Stimulated activated CD4-positive, alpha-beta T cell treated with anti-CD3 and anti-CD28 coated beads, Interleukin-1b, Interleukin-23, amount 100 ng/mL, for 48 hours (primary cell): ENCODE measurements at places on chromosomes 3 and 15.

DNA sequence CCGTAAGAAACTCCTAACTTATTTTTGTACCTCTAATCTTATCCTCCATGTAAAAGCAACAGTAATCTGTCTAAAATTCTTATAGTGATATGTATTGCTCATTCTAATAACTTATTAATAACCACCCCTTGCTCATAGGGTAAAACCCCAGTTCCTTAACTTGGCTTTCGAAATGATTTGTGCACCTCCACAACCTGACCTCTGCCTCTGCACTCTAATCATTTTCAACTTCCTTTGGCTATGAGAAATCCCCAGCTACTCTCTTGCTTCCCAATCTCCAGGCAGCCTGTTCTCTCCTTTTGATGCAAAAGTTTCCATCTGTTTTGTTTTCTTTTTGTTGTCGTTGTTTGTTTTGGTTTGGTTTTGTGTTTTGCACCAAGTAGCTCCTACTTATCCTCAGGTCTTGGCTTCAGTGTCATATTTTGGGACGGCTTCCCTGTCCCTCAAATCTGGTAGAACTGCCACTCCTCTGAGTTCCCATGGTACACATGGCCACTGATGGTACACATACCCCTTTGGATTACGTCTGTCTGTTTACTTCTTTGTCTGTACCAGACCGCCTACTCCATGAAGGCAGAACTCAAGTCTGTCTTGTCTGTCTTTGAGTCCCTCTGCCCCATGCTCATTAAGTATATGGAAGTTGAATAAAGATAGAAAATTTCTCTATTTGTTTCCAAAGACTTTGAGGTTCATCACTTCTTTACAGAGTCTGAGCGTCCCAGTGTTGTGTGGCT, 105.6 kb upstream of the TGFBR2 start:
- no peak for DNase-seq

- DNase-seq, result no peak
Observed at GRCh38 chr3:123337226-123337625, 111.7 kb downstream of the ADCY5 start.

DNA sequence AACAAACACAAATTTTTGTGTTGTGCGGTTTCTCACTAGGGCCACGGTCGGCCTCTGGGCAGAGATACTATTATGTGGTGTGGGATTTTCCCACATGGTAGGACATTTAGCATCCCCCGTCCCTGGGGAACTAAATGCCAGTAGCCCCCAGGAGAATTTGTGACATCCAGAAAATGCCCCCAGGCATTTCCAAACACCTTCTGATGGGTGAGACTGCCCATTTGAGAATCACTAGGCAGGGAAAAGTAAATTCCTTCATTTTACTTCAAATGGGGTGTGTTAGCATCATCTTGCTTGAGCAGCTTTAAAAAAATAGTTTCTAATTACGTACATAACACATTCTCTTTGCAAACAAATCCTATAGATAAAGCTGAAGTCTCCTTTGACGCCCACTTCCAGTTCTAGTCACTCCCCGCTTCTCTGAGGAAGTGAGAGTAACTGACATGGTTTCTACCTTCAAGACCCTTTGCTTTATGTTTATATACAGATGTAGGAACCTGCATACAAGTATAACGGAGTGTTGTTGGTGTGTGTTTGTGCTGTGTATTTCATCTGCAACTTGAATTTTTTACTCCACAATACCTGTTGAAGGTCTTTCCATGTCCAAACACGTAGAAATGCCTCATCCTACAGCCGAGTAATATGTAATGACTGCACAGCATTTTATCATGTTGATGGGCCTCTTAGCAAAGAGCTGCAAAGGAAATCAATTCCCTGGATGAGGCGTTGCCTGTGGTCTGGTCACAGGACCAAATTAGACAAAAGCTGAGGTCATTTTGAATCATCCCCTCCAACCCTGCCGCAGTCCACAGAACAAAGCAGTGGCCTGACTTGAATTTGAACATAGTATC, 31.4 kb upstream of the ZBTB38 start:
- no peak for DNase-seq

DNA sequence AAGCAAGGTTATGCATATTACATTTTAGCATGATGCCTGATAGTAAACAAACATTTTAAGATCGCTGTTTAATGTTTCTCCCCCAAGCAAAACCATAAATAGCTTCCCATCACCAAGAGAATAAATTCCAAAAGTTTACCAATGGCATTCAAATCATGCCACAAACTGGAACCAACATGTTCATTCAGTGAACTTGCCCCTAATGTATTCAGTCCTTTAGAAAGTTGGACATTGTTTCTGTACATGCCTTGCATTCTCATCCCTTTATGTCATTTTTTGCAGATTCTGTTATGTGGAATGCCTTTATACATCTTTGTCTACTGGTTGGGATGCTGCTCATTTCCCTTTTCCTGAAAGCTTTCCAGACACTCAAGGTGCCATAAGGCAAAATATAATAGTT, 105.5 kb downstream of the PYDC2 start:
- DNase-seq, result no peak

DNA sequence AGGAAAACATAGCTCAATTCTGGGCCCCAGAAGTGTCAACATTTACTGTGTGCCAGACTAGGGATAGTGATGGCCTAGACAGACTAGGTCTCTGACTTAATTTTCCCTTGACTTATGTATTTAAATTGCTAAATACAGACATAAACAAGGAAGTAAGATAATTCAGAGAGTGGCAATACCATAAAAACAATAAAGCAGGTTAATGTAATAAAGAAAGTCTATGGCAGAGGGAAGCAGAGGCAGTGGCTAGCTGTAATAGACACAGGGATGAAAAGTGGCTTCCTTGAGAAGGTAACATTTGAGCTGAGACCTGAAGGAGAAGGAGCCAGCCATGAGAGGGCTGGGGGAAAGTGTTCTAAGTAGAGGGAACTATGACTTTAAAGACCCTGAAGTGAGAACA, 95.7 kb downstream of the TNIK start:
- DNase-seq, result no peak
